Stimulated activated CD8-positive, alpha-beta memory T cell treated with anti-CD3 and anti-CD28 coated beads, Interleukin-7, amount 100 ng/mL, for 24 hours (primary cell): ENCODE measurements at places on chromosomes 16 and 17.

DNA sequence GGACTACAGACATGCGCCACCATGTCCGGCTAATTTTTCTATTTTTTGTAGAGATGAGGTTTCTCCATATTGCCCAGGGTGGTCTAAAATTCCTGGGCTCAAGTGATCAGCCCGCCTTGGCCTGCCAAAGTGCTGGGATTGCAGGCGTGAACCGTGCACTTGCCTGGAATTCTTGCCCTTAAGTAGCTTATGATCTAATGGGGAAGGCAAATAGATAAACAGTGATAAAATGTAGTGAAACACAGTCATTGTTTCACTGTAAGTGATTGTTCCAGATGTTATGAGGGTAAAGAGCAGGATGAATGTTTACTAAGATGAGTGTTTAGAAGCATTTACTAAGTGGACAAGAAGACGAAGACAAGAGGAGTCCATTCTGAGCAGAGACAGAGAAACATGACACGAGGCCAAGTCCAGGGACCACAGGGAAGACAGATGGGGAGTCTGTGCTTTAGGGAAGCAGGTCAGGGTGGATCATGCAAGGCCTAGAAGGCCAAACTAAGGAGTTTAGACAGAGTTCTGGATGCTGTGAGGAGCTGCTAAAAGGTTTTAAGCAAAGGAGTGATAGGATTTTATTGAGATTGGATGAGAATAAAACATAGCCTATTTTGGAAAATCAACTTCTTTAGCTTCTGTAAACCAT, 36.9 kb downstream of the YPEL2 start:
- DNase-seq = no peak

GRCh38 chr17:40451420-40451819, 8.2 kb downstream of the IGFBP4 start:
- DNase-seq = no peak

- DNase-seq = no peak
These were observed 19.8 kb upstream of the ZNF594 start for GRCh38 chr17:5211458-5211857.

GRCh38 chr16:72159386-72159785, 12.6 kb downstream of the PMFBP1 start:
- no peak for DNase-seq

DNA sequence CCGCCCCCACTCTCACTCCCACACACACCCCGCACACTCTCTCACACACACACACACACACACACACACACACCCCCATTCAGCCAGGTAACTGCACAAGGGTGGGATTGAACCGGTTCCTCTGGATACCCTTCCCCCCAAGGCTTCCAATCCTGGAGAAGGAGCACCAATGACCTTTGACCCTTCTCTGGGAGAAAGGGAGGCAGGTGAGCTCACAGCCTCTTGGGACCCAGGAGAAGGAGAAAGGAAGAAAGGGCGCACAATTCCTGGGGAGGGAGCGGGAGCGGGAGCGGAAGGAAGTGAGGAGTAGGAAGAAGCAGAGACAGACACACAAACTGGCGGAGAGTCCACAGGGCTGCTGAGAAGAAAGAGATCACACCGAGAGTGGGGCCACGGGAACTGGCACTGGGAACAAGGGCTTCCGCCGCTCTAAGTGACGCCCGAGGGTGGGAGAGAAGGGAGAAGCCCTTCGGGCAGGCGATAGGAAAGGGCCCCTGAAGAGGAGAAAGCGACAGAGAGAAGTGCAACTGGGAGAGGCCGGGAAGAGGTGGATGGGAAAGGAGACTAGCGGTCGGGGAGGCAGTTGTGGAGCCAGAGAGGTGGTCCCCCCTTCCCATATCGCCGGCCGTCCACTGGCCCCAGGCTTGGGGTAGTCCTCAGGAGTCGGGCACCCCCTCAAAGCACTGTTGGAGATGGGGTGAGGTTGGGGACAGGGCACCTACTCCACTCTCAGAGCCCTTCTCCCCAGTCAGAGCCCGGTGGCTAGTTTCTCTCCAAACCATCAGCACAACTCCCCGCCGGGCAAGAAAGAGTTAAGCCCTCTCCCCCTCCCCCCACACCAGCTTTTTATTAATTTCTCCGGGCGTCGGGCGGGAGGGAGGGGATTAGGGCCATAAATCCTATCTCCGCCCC, 1.3 kb downstream of the SAMD14 start:
- DNase-seq = no peak

GRCh38 chr17:27489045-27489715, 32.9 kb downstream of the KSR1 start:
- DNase-seq = no peak

GRCh38 chr17:82241183-82241925, 12.5 kb downstream of the SLC16A3 start:
- DNase-seq = no peak

DNA sequence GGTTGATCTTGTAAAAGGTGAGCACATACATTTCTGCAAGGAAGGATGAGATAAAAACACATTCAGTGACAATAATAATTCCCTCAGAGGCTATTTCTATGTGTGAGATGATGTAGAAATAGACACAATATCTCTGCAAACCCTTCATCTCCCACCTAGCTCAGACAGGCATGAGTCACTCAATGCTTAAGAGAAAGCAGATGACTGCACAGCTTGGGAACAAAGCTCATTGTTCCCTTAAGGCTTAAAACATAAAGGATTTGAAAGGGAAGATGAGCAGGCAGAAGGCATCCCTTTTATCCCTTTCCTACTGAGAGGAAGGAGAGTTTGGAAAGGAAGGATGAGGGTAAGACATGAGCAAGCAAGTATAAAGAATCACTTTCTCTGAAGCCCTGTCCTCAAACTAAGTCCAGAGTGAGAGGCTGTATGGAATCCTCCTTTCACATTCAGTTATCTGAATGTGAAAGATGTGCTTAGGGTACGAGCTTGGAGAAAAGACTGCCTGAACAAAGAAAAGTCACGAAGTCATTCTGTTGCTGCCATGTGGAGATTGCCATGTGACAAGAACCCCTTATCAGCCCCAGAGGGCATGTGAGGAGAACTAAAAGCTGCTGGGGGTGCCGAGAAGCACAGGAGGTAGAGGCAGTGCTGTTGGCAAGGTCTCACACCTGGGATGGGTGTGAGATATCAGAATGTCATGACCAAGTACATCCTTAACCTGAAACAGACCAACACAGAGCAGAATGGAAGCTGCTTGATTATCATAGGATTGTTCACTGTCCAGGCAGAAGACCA, 58.2 kb downstream of the CNTNAP4 start:
- no peak for DNase-seq

GRCh38 chr16:84054271-84054670, 11.7 kb upstream of the SLC38A8 start:
- DNase-seq = no peak

- DNase-seq = no peak
These were observed 210.2 kb downstream of the RPTOR start for GRCh38 chr17:80754846-80755245.

DNA sequence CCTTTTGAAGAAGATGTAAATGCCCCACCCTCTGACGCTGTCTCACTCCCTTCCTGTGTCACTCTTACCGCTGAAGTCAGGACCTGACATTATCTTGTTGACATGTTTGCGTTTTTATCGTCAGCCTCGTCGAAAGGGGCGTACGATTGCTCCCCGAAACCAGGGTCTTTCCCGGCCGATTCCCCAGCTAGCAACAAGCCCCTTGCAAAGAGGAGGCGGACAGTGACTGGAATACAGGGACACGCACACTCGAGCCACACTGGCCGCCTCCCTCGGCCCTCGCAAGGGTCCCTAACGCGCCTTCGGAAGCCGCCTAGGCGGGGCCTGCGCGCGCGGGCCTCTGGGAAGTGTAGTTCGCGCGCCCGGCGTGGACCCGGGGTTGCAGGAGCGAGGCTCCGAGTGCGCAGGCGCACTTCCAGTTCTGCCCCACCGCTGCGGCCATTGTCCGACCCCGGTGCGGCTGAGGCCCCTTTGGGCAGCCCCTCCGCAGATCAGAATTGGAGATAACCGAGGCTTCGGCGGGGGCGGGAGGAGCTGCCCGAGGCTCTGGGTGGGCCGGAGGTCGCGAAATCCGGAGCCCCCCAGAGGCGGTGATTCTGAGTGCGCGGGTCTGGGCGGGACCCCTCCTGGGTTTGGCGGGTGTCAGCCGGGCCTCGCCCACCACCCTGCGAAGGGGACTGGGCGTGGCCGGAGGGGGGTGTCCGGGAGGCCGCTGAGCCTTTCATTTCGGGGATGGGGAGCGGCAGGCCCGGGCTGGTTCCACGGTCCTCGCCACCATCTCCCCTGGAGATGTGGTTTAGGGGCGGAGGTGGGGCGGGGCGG, at the start of gene ZFP90:
ZFP90 (plus strand) TSS at position 412 of the 822 bp plus-strand sequence. CDS start 502 bp downstream, outside the sequence.
- peak; percentile 69 for DNase-seq

DNA sequence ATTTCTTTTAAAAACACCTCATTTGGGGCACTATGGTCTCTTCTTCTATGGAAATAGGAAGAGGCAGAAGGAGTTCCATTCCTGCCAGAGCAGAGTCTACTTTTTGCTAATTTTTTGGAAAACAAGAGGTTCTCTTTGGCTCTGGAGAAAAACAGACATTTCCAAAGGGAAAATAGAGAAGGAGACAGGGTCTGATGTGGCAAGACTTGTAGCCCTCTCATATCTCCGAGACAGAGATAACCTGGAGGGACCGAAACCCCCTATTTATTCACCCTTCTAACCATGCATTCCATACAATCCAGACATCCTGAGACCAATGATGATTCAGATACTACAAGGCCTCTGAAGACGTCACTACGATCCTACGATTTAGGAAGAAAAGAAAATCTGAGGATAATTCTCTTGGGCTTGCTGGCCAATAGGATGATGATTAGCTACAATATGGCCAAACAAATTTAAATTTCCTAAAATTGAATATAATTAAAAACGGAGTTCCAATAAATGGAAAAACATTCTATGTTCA, 70.2 kb downstream of the HIC1 start:
- no peak for DNase-seq

DNA sequence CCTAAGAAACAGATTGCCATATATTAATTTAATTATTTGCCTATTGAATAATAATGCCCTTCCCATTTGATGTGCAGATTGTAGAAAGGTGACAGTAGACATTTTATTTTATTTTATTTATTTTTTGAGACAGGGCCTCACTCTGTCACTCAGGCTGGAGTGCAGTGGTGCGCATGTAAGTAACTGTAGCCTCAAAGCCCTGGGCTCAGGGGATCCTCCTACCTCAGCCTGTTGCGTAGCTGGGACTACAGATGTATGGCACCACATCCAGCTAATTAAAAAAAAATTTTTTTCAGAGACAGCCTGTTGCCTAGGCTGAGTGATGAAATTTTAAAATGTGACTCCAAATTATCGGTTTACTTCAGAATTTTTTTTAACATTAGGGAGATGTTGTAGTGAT, 1110.0 kb upstream of the EEF2KMT start:
- DNase-seq = no peak

DNA sequence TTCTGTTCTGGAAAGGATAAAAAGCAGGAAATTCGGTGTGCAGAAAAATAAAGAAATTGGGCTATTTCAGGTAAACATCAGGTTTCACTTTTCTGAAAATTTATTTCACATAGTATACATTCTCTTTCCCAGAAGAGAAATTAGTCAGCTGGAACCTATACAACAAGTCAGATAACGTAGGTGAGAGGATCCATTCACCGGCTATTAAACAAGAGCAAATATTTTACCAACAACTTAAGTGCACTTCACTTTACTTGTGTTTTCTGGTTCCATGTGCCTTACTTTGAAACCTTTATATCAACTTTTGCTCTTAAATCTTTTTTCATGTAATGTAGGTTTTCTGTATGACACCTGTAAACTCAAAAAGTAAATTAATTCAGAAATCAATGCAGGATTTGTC, 839.7 kb downstream of the CDH11 start:
- no peak for DNase-seq

DNA sequence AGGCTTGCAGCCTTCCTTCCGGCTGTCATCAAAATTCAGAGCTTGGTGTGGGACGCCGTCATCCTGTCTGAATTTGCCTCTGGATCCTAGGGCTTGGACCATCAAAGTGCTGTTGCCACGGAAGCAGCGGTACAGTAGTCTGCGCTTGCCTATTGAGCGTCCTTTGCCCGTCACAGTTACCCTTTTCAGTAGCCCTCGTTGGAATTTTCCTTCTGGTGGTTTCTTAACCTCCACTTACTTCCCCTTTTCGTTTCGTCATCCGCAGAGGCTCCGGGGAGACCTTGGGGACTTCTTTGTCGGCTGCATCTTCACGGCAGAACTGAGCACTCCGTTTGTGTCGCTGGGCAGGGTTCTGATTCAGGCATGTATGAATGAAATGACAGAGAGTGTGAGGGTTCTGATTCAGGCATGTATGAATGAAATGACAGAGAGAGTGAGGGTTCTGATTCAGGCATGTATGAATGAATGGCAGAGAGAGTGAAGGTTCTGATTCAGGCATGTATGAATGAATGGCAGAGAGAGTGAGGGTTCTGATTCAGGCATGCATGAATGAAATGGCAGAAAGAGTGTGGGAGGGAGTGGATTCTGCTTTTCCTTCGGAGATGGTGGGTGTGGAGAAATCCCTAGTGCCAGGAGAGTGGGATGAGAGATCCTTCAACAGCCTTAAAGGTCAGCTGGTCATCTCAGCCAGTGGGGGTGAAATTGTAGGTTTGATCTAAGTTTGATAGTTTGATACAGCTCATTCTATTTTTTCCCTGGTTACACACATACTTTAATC, 8.0 kb downstream of the TLCD3A start:
- no peak for DNase-seq

GRCh38 chr16:89845417-89845816, 17.1 kb downstream of the SPIRE2 start:
- no peak for DNase-seq

DNA sequence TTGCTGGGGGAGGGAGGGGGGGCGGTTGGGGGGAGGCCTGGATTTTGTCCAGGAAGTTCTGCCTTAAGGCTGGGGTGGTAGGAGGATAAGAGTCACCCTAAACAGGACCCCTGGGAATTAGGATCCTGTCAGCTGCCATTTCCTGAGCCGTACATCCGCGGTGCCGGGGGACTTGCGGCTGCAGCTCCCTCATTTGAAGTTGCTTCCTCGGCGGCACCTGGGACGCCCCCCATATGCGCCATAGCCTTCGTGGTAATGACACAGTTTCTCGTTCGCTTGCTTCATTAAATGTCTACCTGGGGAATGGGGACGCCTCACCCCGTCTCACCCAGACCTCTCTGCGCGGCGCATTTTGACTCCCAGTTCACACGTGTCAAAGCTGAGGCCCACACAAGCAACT, 55.1 kb upstream of the PABPN1L start:
- DNase-seq = no peak

- DNase-seq = no peak
These were observed 19.1 kb upstream of the RSL1D1 start for GRCh38 chr16:11870399-11870798.

DNA sequence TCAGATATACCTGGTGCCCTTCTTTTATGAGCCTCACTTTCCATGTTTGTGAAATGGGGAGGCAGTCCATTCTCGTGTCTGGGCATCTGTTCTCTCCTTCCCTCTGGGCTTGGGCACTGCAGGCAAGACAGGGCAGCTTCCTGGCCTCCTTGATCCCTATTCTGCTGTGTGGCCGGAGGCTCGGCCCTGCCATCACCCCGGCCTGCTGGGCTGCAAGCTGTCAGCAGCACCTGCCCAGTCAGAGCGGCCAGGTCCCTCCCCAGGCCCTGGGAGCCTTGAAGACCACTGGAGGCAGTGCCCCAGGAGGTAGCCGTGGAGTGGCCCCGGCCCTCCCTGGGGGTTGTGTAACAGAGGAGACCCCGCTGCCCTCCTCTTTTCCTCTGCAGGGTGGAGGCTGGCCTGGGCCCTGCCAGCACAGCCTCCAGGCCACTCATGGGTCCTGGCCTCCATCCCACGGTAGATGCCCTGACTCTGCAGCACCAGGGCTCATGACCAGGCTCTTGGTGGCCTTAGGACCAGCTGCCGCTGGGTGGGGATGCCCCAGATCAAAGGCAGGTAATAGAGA, 9.2 kb downstream of the KCNJ12 start:
- DNase-seq = no peak
